Naive thymus-derived CD8-positive, alpha-beta T cell (primary cell): ENCODE measurements at places on chromosomes 5 and 9. TPM values are rescaled to one million over a fixed set of nuclear protein-coding genes. Genes with fewer than 3 reads are reported as not detected.
A peak's percentile ranks its signal among the peaks of the same experiment; 100 is the strongest.

- no peaks in the 10 kb centered on the region for H3K4me1 ChIP-seq
- H3K4me3 ChIP-seq, result no peak overlapping the region
- DNase-seq, result no peak
- no peaks in the 10 kb centered on the region for H3K36me3 ChIP-seq
- H3K27me3 ChIP-seq, result no peaks in the 10 kb centered on the region
Observed at GRCh38 chr9:37931592-37931991, 27.7 kb upstream of the SLC25A51 start.

DNA sequence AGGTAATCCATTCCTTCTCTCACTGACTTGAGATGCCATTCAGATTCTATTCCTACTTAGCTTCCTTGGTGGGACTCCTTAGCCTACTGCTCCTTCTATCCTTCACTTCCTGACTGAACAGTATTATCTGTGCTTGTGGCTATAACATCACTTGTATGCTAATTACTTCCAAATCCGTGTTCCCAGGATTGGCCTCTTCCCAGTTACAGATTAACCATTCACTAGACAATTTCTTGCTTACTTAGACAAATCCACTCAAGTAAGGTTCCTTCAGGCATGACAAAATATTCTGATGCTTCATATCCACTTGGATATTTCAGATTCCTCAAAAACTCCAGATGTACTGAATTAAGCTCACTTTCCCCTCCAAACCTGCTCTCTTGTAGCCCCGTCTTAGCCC, 18.3 kb downstream of the LIFR start:
- H3K4me3 ChIP-seq, result no peak overlapping the region
- H3K4me1 ChIP-seq, result no peaks in the 10 kb centered on the region
- no peaks in the 10 kb centered on the region for H3K36me3 ChIP-seq
- H3K27me3 ChIP-seq, result peaks cover 19% of the 10 kb centered on the region

- DNase-seq, result no peak
- H3K4me3 ChIP-seq, result no peak overlapping the region
- H3K36me3 ChIP-seq, result peaks cover 48% of the 10 kb centered on the region
- H3K27me3 ChIP-seq, result no peaks in the 10 kb centered on the region
- no peaks in the 10 kb centered on the region for H3K4me1 ChIP-seq
Observed at GRCh38 chr5:37603072-37603471, 224.0 kb downstream of the WDR70 start.

DNA sequence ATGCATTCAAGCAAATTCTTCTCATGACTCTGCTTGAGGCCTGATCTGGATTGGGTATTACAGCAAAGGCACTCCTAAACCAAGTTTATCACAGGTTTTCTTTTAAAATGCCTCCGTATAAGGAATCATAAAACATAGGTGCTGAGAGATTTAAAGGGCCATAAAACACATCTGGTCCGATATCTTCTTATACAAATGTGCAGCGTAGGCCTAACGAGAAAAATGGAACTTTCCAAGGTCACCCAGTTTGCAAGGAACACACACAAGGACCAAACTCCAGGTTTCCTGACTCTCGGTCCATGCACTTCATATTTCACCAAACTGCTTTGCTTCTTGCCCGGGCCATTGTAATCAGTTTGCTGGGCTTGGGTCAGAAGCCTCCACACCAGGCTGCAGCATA, 22.1 kb downstream of the SH3RF2 start:
- DNase-seq, result no peak
- H3K36me3 ChIP-seq, result no peaks in the 10 kb centered on the region
- H3K27ac ChIP-seq, result no peak overlapping the region
- no peak overlapping the region for H3K4me3 ChIP-seq
- peaks cover 18% of the 10 kb centered on the region for H3K27me3 ChIP-seq

DNA sequence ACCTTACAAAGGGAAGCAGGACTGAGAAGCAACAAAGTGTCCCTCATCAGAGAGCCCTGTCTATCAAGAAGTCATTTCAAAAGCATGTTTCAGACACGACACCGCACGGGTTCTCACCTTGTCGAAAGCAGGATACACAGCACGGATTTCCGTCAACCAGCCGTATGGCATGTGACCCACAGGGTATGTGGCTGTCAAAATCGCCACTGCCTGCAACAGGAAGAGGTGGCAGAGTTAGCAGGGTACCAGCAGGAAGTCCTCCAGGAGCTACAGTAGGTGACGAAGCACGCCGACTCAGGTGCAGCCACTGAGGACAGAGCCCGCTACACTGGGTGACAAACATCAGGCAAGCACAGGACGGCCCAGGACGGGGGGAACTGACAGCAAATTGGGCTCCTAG, 81.2 kb downstream of the OTULIN start:
- peak overlapping the region; percentile 8 for H3K4me3 ChIP-seq
- H3K27me3 ChIP-seq, result no peaks in the 10 kb centered on the region
- peak; percentile 27 for DNase-seq
- H3K4me1 ChIP-seq, result peaks cover 20% of the 10 kb centered on the region
- peak overlapping the region; percentile 86 for H3K27ac ChIP-seq

- no peak overlapping the region for H3K4me3 ChIP-seq
- H3K27me3 ChIP-seq, result no peaks in the 10 kb centered on the region
- no peaks in the 10 kb centered on the region for H3K4me1 ChIP-seq
Observed at GRCh38 chr5:68657055-68657961, 436.5 kb upstream of the SLC30A5 start.

DNA sequence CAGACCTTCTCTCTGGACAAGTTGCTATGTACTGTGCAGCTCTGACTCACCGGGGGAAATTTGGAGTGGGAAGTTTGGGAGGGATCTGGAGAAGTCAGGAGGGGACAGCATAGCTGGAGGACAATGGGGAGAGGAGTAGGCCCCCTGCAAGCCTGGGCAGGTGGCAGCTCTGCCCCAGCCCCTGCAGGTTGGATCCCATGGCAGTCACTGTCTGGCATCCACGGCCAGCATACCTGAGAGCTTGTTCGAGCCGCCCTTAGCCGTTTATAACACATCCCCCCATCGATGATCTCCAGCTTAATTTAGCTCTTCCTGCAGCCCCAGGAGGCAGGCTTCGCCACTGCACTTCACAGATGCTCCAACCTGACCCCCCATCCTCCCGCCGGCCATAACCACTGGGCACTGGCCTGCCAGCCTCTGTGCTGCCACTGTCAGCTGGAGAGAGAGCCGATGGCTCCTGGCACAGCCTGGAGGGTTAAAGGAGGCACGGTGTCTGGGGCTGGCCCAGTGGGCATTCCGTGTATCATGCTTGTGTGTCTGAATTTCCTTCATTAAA, 57.7 kb upstream of the RNU6ATAC start:
- H3K27ac ChIP-seq, result no peak overlapping the region
- no peak overlapping the region for H3K4me3 ChIP-seq
- no peaks in the 10 kb centered on the region for H3K4me1 ChIP-seq

- no peaks in the 10 kb centered on the region for H3K36me3 ChIP-seq
- no peak for DNase-seq
- H3K27me3 ChIP-seq, result no peaks in the 10 kb centered on the region
- H3K4me1 ChIP-seq, result no peaks in the 10 kb centered on the region
Observed at GRCh38 chr5:135864503-135865435, 30.3 kb downstream of the SLC25A48 start.

GRCh38 chr9:101510459-101510858, 23.2 kb upstream of the RNF20 start:
- peaks cover 4% of the 10 kb centered on the region for H3K27me3 ChIP-seq
- no peak for DNase-seq
- H3K27ac ChIP-seq, result no peak overlapping the region
- H3K4me1 ChIP-seq, result no peaks in the 10 kb centered on the region

- no peak overlapping the region for H3K27ac ChIP-seq
- DNase-seq, result no peak
- H3K36me3 ChIP-seq, result peaks cover 29% of the 10 kb centered on the region
- no peaks in the 10 kb centered on the region for H3K4me1 ChIP-seq
- no peaks in the 10 kb centered on the region for H3K27me3 ChIP-seq
Observed at GRCh38 chr9:438961-439768, 224.5 kb downstream of the DOCK8 start.

- H3K27ac ChIP-seq, result peak overlapping the region; percentile 99
- H3K36me3 ChIP-seq, result peaks cover 5% of the 10 kb centered on the region
- DNase-seq, result no peak
- no peaks in the 10 kb centered on the region for H3K27me3 ChIP-seq
Observed at GRCh38 chr9:92324889-92325268, 271 bp downstream of the NOL8 start.

DNA sequence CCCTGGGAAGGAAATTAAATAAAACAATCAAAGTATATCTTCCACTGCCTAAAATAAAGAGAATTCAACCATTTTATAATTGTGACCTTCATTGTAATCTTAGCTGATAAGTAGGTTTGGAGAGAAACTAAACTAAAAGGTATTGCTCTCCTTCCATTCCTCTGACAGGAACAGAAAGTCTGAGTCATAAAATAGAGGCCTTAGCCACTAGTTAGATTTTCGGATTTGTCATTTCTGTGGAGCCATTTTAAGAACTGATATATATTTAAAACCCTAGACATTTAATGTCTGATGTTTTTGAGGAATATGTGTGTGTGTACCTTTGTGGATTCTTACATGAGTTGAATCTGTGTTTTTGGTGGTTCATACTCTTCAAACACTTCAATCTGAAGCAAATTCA, 11.8 kb upstream of the TMC1 start:
- peaks cover 9% of the 10 kb centered on the region for H3K4me1 ChIP-seq
- no peaks in the 10 kb centered on the region for H3K27me3 ChIP-seq
- no peaks in the 10 kb centered on the region for H3K36me3 ChIP-seq
- H3K4me3 ChIP-seq, result no peak overlapping the region
- no peak for DNase-seq

DNA sequence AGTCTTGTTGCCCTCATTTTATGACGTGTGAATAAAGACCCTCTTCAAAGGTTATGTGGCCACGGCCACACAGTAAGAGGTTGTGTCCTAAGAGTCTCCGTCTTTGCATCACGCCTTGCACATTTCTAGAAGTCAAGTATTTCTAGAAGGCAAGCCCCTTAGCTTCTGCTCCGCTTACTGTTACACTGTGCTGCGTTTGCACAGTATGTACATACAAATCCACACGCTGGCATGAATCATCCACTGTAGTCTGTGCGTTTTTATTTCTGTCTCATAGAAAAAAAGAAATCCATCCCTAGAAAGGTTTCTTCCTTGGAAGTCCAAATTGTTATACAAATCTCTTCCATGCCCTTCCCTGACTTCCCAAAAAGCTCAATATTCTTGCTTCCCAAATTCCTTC, 21.4 kb upstream of the ICE1 start:
- H3K27me3 ChIP-seq, result no peaks in the 10 kb centered on the region
- no peaks in the 10 kb centered on the region for H3K4me1 ChIP-seq
- no peak overlapping the region for H3K4me3 ChIP-seq
- no peak overlapping the region for H3K27ac ChIP-seq
- no peak for DNase-seq
- H3K36me3 ChIP-seq, result peaks cover 18% of the 10 kb centered on the region

DNA sequence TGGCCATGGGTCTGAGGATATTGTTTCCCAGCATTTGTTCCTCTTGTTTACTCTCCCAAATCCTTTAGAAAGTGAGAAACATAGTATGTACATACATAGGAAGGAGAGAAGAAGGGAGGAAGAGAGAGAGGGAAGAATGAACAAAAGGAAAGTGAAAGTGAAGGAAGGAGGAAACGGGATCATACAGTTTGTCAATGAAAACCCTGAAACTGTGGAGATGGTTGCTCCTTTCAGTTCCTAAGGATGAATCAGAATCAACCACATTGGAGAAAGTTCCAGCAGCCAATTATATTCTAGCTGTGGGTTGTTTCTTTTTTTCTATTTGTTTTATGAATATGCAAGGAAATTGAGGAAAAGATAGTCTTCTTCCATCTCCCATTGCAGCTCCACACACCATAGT, 396.5 kb downstream of the MLLT3 start:
- H3K36me3 ChIP-seq, result peaks cover 6% of the 10 kb centered on the region
- H3K4me3 ChIP-seq, result peak overlapping the region; percentile 65
- DNase-seq, result no peak
- no peaks in the 10 kb centered on the region for H3K27me3 ChIP-seq
- H3K4me1 ChIP-seq, result peaks cover 48% of the 10 kb centered on the region

DNA sequence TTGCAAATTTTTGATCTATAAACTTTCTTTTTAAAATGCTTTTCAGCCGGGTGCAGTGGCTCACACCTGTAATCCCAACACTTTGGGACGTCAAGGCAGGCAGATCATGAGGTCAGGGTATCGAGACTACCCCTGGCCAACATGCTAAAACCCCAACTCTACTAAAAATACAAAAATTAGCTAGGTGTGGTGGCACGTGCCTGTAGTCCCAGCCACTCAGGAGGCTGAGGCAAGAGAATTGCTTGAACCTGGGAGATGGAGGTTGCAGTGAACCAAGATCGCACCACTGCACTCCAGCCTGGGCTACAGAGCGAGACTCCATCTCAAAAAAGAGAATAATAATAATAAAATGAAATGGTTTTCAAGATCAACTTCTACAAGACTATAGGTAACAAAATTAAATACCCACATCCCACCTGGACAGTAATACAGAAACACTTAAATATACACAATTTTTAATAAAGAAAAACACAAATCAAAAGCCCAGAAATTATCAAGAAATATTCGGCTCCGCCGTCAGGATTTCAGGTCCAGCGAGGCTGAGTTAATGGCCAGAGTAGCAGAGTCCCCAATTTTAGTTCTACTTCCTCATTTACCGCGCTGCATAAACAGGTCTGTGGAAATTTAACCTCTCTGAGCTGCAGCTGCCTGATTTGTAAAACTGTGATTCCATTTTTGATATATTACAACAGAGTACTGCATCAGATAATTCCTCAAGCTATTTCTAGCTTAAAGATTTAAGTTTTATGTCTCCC, 4.0 kb downstream of the TUT7 start:
- peaks cover 81% of the 10 kb centered on the region for H3K4me1 ChIP-seq
- no peaks in the 10 kb centered on the region for H3K27me3 ChIP-seq
- no peak overlapping the region for H3K27ac ChIP-seq
- H3K36me3 ChIP-seq, result no peaks in the 10 kb centered on the region
- DNase-seq, result no peak
- H3K4me3 ChIP-seq, result peak overlapping the region; percentile 96

DNA sequence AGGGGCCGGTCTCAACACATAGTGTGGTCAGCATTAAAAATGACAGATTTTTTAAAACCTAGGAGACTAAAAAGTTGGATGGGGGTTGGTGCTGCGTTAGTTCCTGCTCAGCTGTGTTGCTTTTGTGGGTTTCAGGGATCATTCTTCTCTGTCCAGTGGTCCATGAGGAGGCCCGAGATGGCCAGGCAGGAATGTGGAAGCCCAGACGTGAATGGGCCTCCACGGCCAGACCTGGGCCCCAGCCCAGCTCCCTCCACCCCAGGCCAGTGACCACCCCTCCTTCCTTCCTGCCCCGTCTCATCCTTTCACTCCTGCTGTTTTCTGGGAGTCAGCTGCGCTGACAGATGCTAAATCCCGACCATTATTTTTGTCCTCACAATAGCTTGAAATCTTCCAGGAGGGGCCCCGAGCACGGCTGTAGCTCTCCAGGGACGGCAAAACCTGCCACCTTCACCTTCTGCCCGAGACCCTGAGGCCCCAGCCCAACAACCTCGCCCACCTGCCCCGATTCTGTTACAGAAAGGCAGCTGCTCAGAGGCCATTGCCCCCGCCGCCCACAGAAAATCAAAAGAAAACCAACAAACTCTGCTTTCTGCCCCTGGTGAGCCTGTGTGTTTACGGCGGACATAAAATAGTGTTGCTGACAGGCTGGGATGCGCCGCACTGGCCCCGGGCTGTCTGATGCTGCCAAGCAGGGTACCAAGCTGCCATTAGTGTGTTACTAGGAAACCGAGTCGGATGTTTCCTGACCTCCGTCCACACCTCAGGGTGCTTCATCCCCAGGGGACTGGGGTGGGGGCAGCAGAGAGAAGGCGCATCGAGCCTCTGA, 83.7 kb upstream of the SARDH start:
- no peaks in the 10 kb centered on the region for H3K27me3 ChIP-seq
- H3K4me1 ChIP-seq, result no peaks in the 10 kb centered on the region
- no peak overlapping the region for H3K27ac ChIP-seq

GRCh38 chr5:81505672-81506071, 111.7 kb upstream of the ACOT12 start:
- DNase-seq, result no peak
- H3K27me3 ChIP-seq, result no peaks in the 10 kb centered on the region
- H3K4me1 ChIP-seq, result no peaks in the 10 kb centered on the region

Gene PTGS1
- total RNA-seq, result 0.60 TPM

Gene CCNB1
- total RNA-seq, result 4.6 TPM

Gene PCDHGA4
- 0.34 TPM for total RNA-seq

Gene CDC25C
- total RNA-seq, result not detected

Gene NPR2
- total RNA-seq, result 12.6 TPM

Gene NOP16
- total RNA-seq, result 21.8 TPM
